Activated CD4-positive, alpha-beta T cell treated with anti-CD3 and anti-CD28 coated beads, Interleukin-2, amount 10 ng/mL, durations not matched to agents 24 days and 14 days (primary cell): ENCODE measurements at places on chromosomes 7 and 10.

- no peak for DNase-seq
- no peaks in the 10 kb centered on the region for H3K4me1 ChIP-seq
- H3K27me3 ChIP-seq = no peaks in the 10 kb centered on the region
- H3K27ac ChIP-seq = no peak overlapping the region
- H3K4me3 ChIP-seq = no peak overlapping the region
These were observed 1086.9 kb downstream of the NRG3 start for GRCh38 chr10:82961864-82962263.

DNA sequence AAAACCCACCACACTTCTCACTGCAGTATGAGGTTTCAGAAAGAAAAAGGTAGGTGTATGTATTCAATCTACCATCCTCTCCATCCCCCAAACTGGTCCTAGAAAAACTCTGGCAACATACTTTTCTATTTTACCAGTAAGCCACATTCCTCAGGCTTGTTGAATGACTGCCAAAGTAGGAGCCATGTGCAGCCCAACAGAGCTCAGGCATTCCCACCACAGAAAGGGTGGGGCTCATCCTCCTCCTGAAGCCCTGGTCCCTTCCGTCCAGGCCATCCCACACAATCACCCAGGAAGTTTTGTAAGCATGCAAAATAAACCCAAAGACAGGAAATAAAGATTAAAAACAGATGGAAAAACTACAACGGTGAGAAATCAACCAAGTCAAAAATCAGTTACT, 57.2 kb downstream of the MAD1L1 start:
- peaks cover 4% of the 10 kb centered on the region for H3K4me1 ChIP-seq
- no peak overlapping the region for H3K4me3 ChIP-seq
- no peaks in the 10 kb centered on the region for H3K27me3 ChIP-seq

DNA sequence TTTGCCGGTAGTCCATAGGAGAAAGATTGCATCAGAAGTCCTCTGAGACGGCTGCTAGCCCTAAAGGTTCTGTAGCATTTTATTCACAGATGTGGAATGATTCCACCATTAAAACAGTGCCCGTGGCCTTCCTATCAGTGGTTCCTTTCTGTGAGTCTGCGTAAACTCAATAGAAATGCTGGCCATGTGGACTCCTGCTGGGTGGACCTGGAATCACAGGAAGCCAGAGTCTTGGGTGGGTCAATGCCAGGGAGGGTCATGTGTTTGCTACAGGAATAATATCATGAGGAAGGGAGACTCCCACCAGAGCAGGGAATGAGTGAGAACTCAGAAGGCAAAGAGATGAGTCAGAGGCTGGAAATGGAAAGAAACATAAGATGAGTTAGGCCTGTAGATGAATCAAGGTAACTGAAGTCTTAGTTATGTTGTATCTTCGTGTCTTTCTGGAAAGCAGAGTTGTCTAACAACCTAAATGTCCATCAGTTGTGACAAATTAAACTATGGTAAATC, 410.4 kb upstream of the AUTS2 start:
- H3K36me3 ChIP-seq = no peaks in the 10 kb centered on the region
- no peaks in the 10 kb centered on the region for H3K4me1 ChIP-seq
- no peak overlapping the region for H3K27ac ChIP-seq
- no peak overlapping the region for H3K4me3 ChIP-seq

GRCh38 chr7:44264221-44264931, 61.0 kb downstream of the CAMK2B start:
- DNase-seq = no peak
- H3K36me3 ChIP-seq = no peaks in the 10 kb centered on the region
- H3K27me3 ChIP-seq = peaks cover 4% of the 10 kb centered on the region
- peaks cover 11% of the 10 kb centered on the region for H3K4me1 ChIP-seq
- H3K27ac ChIP-seq = no peak overlapping the region

- H3K27ac ChIP-seq = no peak overlapping the region
- H3K4me1 ChIP-seq = no peaks in the 10 kb centered on the region
- H3K36me3 ChIP-seq = no peaks in the 10 kb centered on the region
- no peak for DNase-seq
- H3K27me3 ChIP-seq = peaks cover 7% of the 10 kb centered on the region
These were observed 420.2 kb upstream of the NFE2L3 start for GRCh38 chr7:25731846-25732245.

DNA sequence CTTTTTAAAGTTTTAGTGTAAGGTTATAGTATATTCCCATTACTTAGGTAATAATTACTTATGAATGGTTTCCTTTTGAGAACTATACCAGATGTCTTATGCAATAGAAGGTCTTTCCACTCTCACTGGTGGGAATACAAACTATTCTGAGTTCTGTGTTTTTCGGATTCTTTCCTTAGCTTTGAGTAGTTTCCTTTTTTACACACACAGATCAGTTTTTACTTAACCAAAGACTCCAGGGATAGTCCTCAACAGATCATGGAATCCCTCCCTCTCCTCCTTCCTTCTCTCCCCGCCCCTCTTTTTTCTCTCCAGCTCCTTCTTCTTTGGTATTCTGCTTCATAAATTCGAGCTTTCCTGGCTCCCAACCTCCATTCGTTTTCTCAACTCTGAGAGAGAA, 13.3 kb downstream of the COPG2 start:
- DNase-seq = no peak
- no peaks in the 10 kb centered on the region for H3K27me3 ChIP-seq
- H3K36me3 ChIP-seq = peaks cover 19% of the 10 kb centered on the region
- peaks cover 13% of the 10 kb centered on the region for H3K4me1 ChIP-seq
- no peak overlapping the region for H3K27ac ChIP-seq

DNA sequence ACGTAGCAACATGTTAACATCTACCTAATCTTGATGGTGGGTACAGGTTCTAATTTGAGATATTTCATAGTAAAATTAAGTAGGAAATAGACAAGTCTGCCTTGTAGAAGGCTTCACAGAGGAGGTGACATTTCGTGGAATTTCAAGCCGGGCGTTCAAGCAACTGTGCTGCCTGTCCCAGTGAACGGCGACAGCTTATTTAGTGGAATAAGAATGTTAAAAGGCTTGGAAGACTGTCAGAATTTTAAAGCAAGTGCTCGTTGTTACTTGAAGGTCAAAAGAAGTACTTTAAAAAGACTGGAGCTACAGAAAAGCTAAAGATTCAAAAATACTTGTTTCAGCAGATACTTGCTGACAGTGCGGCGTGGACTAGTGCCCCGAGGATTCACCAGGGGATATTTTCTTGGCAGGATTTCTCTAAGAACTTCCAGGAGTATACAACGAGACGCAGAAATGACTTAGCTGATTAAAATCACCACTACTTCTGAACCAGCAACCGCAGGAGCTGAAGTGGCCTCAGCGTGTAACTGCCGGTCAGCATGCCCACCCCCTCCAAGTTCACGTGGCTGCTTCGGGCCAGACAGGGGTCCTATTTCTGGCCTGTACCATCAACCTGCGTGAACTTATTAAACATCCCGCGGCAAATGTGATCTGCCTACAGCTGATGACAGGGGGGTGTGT, 46.5 kb downstream of the CTBP2 start:
- no peak overlapping the region for H3K27ac ChIP-seq
- H3K27me3 ChIP-seq = no peaks in the 10 kb centered on the region

DNA sequence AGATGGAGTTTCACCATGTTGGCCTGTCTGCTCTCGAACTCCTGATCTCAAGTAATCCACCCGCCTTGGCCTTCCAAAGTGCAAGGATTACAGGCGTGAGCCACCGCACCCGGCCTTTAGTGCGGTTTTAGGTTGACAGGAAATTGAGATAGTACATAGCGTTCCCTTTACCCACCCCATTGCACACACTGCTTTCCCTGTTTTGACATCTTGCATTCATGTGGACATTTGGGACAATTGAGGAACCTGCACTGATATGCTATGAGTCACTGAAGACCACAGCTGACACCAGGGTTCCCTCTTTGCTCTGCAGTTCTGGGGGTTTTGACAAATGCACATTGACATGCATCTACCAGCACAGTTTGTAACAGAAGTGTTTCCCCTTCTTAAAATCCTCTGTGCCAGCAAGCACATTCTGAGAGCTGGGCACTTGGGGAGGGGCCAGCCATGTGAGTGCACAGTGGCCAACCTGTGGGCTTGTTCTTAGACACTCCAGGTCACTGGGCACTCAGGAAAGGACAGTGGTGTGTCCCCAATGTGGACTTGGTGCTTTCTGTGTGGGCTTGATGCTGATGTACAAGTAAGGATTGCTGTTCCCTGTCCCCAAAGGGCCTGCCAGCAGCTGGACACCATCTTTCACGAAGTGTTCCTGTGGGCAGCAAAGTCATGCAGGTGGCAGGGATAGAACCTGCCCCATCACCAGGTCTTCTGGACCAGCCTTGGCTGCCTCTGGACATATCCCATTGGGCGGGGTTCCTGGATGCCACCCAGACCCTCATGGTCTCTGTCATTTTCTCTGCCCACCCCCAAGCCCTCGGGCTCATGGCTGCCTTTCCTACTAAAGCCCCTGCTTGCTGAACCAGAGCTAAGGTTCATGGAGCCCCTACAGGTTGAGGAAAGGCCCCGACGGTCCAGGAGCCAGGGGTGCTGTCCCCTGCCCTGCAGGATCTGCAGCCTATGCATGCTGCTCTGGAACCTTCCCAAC, 579.8 kb downstream of the GLRX3 start:
- no peak for DNase-seq
- H3K4me3 ChIP-seq = no peak overlapping the region
- H3K4me1 ChIP-seq = no peaks in the 10 kb centered on the region
- H3K36me3 ChIP-seq = no peaks in the 10 kb centered on the region
- H3K27me3 ChIP-seq = no peaks in the 10 kb centered on the region

DNA sequence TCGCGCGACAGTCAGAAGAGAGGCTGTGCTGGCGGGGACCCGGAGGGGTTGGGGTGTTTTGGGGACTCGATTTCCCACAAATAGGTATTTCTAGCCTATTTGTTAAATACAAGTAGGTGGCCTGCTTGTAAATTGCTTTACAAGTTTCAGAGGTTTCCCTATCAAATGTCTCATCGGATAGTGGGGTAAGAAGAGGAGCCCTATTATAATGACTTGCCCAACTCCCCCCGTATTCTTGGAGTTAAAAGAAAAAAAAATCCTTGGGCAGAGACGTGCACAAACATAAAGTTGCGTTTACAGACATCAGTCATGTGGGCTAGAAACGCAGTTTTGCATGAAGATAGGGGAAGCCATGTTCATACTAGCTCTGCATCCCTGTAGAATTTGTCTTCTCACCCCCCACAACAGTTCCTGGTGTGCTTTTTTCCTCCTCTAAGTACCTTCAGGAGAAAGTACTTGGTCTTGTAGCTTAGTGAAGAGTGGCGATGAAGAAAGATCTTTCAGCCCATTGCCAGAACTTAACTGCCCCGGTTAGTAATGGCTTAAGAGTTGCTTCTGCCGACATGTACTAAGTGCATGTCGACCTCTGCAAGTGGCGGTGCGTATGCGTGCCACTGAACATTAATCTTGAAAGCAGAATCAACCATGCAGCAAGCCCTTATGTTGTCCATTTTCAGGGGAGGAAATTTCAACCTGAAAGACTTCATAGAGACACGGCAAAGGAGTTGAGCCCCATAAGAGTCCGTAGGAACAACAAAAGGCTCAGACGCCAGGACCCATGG, 832 bp upstream of the TIAL1 start:
- peak overlapping the region; percentile 90 for H3K4me3 ChIP-seq
- peak; percentile 58 for DNase-seq
- H3K36me3 ChIP-seq = peaks cover 29% of the 10 kb centered on the region
- peak overlapping the region; percentile 94 for H3K27ac ChIP-seq

GRCh38 chr7:157574120-157574825, 237.5 kb downstream of the DNAJB6 start:
- H3K36me3 ChIP-seq = no peaks in the 10 kb centered on the region
- H3K27ac ChIP-seq = no peak overlapping the region
- peaks cover 26% of the 10 kb centered on the region for H3K4me1 ChIP-seq
- DNase-seq = no peak

DNA sequence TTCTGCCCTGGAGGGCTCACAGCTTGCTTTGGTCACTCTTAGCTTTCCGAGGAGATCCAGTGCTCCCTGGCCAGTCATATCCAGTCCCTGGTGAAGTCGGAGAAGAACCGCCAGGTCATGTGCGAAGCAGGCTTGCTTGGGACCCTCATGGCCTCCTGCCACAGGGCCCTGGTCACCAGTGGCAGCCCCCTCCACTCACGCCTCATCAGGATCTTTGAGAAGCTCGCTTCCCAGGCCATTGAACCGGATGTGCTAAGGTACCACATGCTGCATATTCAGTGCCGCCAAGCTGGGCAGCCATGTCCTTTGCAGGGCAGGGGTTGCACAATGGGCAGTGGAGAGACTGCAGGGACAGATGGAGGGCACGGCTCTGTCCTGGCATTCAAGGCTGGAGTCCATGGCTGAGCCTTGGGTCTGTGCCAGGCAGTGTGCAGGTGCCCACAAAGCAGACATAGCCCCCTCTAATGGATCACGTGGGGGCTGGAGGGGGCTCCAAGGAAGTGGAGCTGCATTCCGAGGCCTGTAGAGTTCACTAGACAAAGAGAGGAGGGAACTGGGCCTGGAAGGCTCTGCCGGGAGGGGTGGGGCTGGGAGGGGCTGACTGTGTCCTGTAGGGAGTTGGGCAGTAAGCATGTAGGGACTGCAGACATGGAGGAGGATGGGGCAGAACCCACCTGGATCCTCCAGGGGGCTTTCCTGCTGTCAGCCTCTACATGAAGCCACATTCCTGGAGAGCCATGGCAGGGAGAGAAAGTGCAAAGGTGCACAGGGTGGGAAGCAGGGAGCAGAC, 89.9 kb downstream of the WDFY4 start:
- no peak overlapping the region for H3K4me3 ChIP-seq
- H3K27me3 ChIP-seq = no peaks in the 10 kb centered on the region
- H3K36me3 ChIP-seq = no peaks in the 10 kb centered on the region

DNA sequence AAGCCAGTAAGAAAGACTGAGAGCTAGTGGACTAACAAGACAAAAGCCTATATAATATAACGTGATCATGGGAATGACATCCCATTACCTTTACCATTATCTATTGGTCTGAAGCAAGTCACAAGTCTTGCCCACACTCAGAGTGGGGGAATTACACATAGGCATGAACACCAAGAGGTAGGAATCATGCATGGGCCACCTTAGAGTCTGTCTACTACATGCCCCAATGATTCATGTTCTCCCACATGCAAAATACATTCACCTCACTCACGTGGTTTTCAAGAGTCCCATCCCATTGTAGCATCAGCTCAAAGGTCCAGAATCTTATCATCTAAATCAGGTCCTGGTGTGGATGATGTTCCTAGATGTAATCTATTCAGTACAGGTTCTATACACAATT, 29.4 kb downstream of the DNAJC9 start:
- no peak overlapping the region for H3K27ac ChIP-seq
- H3K36me3 ChIP-seq = peaks cover 30% of the 10 kb centered on the region
- DNase-seq = no peak
- no peak overlapping the region for H3K4me3 ChIP-seq
- H3K4me1 ChIP-seq = no peaks in the 10 kb centered on the region

- no peaks in the 10 kb centered on the region for H3K4me1 ChIP-seq
- H3K27ac ChIP-seq = no peak overlapping the region
- no peaks in the 10 kb centered on the region for H3K27me3 ChIP-seq
- H3K36me3 ChIP-seq = no peaks in the 10 kb centered on the region
- H3K4me3 ChIP-seq = no peak overlapping the region
These were observed 24.4 kb downstream of the EBF3 start for GRCh38 chr10:129939416-129940275.

GRCh38 chr7:137298464-137298794, 45.1 kb downstream of the PTN start:
- no peaks in the 10 kb centered on the region for H3K4me1 ChIP-seq
- H3K27me3 ChIP-seq = no peaks in the 10 kb centered on the region
- no peak overlapping the region for H3K4me3 ChIP-seq
- no peaks in the 10 kb centered on the region for H3K36me3 ChIP-seq

GRCh38 chr10:95237376-95238170, 43.5 kb downstream of the ACSM6 start:
- peak overlapping the region; percentile 36 for H3K27ac ChIP-seq
- H3K27me3 ChIP-seq = peaks cover 3% of the 10 kb centered on the region
- no peak for DNase-seq
- H3K4me3 ChIP-seq = no peak overlapping the region
- peaks cover 10% of the 10 kb centered on the region for H3K36me3 ChIP-seq

- H3K27ac ChIP-seq = no peak within 1 kb of the TSS
- peak within 1 kb of the TSS; percentile 71 for H3K4me3 ChIP-seq
- H3K27me3 ChIP-seq = peaks cover 57% of the 10 kb centered on the region
- peaks cover 9% of the 10 kb centered on the region for H3K4me1 ChIP-seq
- no peaks in the 10 kb centered on the region for H3K36me3 ChIP-seq
- no peak for DNase-seq
These were observed at the start of gene WNT16 for GRCh38 chr7:121328508-121329190. Gene WNT16, plus strand, starts transcription at chr7:121329000. Its CDS starts 293 bp downstream, at chr7:121329293.
